Activated CD4-positive, alpha-beta memory T cell treated with anti-CD3 and anti-CD28 coated beads for 36 hours (primary cell): ENCODE measurements at places on chromosomes 2 and 18.

DNA sequence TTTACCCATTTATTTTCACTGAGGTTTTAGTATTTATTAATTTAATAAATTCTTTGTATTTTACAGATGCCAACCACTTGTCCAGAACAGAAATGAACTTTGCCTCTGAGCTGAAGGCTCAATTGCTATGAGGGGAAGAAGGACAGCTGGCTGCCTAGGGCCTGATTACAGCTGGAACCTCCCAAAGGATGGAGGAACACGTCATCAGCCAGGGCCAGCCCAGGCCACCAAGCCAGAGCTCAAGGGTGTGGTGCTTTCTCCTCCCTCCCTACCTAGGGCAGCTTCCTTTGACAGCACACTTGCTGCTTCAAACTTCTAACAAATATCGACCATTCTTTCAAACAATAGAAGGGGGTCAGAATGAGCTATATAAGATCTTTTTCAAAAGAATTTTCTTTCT, 19.7 kb upstream of the RIOK3 start:
- H3K36me3 ChIP-seq: peaks cover 10% of the 10 kb centered on the region
- no peak overlapping the region for H3K27ac ChIP-seq
- DNase-seq: no peak
- no peaks in the 10 kb centered on the region for H3K27me3 ChIP-seq

DNA sequence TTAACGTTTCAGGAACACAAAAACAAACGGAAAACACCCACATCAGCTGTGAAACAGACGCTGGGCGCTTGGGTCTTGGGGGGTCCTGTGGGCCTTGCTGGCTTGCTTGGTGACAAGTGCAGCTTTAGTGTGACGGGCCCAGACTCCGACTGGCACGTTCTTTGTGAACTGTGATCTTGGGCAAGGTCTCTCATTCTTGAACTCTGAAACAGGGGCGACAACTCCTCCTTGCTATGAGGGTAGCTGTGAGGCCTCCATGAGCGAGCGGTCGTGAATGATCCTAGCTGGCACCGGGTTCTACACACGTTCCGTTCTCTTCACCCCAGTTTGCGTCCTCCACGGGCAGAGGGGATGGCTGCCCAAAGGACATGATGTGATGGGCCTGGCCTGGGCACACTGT, 8.7 kb upstream of the COLEC11 start:
- H3K4me1 ChIP-seq: peaks cover 4% of the 10 kb centered on the region
- no peak for DNase-seq
- H3K4me3 ChIP-seq: no peak overlapping the region
- no peaks in the 10 kb centered on the region for H3K27me3 ChIP-seq
- peaks cover 12% of the 10 kb centered on the region for H3K36me3 ChIP-seq

DNA sequence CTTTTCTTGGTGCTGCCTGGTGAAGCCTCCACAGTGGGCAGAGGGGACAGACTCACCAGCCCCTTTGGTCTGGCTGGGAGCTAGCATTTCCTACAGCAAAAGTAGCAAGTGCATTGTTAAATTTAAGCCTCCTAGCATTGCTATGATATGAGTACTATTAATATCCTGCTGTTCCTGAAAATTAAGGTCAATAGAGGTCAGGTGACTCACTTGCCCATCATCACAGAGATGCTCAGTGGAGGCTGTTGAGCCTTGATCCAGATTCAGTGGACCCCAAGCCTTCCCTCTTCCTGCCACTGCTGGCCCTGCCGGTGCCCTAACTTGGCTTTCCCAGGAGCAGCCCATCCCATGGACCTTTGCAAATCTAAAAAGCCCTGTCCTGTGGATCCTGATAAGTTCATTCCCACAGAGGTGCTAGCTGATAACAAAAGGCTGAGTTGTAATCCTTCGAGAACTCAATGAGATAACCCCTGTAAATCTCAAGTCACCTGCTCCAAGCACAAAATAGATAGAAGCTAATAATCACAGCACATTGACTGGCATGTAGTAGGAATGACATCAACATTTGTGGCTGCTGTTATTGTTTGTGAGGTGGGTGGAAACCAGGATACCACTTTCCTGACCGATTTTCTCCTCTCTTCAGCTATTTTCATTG, 84.4 kb downstream of the THNSL2 start:
- H3K27me3 ChIP-seq: peaks cover 11% of the 10 kb centered on the region
- DNase-seq: no peak
- no peaks in the 10 kb centered on the region for H3K4me1 ChIP-seq
- no peaks in the 10 kb centered on the region for H3K36me3 ChIP-seq

DNA sequence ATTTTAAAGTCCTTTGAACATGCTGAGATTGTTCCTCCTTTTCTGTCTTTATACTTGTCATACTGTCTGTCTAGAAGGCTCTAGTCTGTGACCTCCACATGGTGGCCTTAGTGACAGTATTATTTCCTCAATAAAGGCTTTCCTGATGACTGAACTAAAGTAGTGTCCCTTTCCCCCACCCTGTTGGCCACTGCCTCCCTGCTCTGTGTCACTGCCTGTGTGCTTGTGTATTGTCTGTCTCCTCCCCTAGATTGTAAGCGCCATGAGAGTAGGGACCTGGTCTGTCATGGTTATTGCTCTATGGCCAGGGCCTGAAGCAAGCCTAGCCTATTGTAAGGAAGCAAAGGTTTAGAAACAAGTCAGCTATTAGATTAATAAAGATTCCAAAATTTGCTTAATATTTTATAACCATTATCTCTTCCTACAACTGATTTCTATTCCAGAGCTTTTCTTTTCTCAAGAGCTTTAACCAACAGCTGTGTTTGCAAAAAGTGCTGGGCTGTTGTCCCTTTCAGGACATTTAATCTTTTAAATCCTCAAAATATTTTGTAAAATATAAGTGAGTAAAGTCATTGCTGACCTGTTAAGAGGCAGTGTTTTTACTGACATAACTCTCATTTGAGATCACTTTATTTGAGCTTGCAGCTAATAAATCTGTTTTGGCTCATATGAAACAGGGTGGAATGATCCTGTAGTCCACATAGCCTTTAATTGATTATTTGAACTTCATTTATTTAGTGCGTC, 35.5 kb downstream of the DIS3L2 start:
- no peaks in the 10 kb centered on the region for H3K27me3 ChIP-seq
- H3K4me3 ChIP-seq: no peak overlapping the region
